ENCODE measurements at places on chromosomes 16 and 17. TPM values are rescaled to one million over a fixed set of nuclear protein-coding genes. Genes with fewer than 3 reads are reported as not detected.
A peak's percentile ranks its signal among the peaks of the same experiment; 100 is the strongest.

GRCh38 chr16:84228256-84228838 lies 11.5 kb downstream of the KCNG4 start:
- H3K4me1 ChIP-seq: peaks cover 16% of the 10 kb centered on the region
- no peaks in the 10 kb centered on the region for H3K36me3 ChIP-seq

DNA sequence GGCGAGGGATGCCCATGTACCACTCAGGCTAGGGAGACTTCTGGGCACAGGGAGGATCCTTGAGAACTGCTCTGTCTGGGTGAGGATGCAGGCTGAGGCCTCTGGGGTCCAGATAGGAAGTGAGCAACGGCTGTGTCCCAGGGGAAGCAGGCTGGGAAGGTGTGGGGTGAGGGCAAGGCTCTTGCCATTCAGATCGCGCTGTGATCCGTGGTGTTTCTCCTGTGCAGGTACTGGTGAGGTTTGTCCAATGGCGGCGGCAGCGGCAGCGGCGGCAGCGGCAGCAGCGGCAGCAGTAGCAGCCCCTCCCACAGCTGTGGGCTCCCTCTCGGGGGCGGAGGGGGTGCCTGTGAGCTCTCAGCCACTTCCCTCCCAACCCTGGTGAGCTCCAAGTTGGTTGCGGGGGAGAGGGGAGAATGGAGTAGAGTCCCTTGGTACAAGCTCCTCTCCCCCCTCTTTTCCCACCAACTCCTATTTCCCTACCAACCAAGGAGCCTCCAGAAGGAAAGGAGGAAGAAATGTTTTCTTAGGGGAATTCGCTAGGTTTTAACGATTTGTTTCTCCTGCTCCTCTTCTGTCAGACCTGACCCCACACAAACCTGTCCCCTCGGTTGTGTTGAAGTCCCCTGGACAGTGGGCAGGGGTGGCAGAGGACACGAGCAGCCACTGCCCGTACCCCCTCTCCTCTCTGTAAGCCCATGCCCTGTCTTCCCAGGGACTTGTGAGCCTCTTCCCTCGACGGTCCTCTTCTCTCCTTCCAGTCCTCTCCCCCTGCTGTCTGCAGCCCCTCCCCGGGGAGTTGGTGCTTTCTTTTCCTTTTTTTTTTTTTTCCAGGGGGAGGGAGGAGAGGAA lies 1.9 kb upstream of the PRRT2 start:
- peaks cover 62% of the 10 kb centered on the region for H3K4me1 ChIP-seq
- DNase-seq: no peak
- H3K4me3 ChIP-seq: peak overlapping the region; percentile 82
- no peaks in the 10 kb centered on the region for H3K27me3 ChIP-seq
- H3K36me3 ChIP-seq: peaks cover 10% of the 10 kb centered on the region
- peak overlapping the region; percentile 97 for H3K27ac ChIP-seq

DNA sequence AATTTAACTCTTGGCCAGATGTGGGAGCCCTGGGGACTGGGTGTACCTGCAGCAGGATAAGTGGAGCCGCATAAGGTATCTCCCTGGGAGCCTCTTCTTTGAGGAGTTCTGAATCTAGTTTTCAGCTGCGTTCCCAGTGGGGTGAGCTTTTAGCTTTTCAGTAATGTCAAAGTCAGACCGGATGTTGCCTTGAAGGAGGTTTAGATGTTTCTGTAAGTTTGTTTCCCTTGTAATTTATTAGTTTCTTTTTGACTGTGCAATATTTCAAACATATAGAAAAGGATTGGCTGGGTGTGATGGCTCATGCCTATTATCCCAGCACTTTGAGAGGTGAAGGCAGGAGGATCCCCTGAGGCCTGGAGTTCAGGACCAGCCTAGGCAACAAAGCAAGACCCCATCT lies 98.6 kb upstream of the EEF2KMT start:
- no peak overlapping the region for H3K27ac ChIP-seq
- H3K36me3 ChIP-seq: no peaks in the 10 kb centered on the region
- no peak overlapping the region for H3K4me3 ChIP-seq
- DNase-seq: no peak

DNA sequence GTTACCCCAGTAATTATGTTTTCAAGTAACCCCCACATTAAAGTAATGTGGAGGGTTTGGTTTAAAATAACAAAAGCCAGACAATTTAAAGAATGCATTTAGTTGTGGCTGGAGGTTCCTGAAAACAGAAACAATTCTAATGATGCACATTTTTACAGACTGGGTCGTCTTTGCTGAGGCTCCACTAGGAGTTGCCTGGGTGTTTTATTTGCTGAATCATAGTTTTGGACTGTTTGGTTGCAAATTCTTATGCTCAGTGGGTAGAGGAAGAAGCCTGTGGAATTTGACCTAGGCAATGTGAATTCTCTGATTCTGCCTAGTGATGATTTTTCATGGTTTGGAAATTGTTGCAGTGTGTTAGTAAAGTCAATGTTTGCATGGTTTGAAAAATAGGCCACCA lies 16.3 kb downstream of the SHISA9 start:
- H3K4me1 ChIP-seq: no peaks in the 10 kb centered on the region
- no peak for DNase-seq
- H3K27me3 ChIP-seq: peaks cover 6% of the 10 kb centered on the region
- no peaks in the 10 kb centered on the region for H3K36me3 ChIP-seq
- no peak overlapping the region for H3K4me3 ChIP-seq

DNA sequence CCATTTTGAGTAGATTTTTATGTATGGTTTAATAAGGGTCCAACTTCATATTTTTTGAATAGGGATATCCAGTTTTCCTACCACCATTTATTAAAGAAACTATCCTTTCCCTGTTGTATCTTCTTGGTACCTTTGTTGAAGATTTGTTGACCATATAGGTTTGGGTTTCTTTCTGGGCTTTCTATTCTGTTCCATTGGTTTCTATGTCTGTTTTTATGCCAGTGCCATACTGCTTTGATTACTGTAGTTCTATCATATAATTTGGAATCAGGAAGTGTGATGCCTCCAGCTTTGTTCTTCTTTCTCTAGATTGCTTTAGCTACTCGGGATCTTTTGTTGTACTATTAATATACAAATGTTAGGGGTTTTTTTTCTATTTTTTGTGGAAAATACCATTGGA lies 46.5 kb downstream of the PPM1E start:
- peaks cover 3% of the 10 kb centered on the region for H3K36me3 ChIP-seq
- no peak overlapping the region for H3K27ac ChIP-seq
- H3K4me3 ChIP-seq: no peak overlapping the region
- H3K27me3 ChIP-seq: no peaks in the 10 kb centered on the region
- H3K4me1 ChIP-seq: no peaks in the 10 kb centered on the region
- no peak for DNase-seq

- DNase-seq: no peak
- H3K27me3 ChIP-seq: peaks cover 5% of the 10 kb centered on the region
- H3K36me3 ChIP-seq: peaks cover 4% of the 10 kb centered on the region
- H3K4me1 ChIP-seq: peaks cover 28% of the 10 kb centered on the region
Observed at GRCh38 chr16:89096768-89097391, 3.2 kb downstream of the ACSF3 start.

DNA sequence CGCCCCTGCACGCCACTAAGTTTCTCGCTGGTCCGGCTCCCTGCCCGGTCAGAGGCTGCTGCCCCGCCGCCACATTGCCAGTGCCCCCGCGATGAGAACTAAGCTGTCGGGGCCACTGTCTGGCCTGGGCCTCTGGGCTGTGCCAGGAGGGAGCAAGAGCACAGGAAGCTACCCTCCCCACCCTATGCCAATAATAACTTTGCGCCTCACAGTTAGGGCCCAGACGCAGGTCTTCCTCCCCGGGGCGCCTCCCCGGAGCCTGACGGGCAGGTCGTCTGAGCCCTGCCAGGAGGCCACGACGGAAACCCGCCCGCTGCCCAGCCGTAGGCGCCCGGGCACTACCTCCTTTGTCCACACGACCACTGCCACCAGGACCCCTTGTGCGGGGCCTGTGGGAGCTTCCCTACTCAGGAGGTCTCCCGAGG lies 1.5 kb downstream of the ZFPM1 start:
- H3K27ac ChIP-seq: peak overlapping the region; percentile 68
- no peaks in the 10 kb centered on the region for H3K27me3 ChIP-seq

- DNase-seq: no peak
- peaks cover 1% of the 10 kb centered on the region for H3K36me3 ChIP-seq
- no peak overlapping the region for H3K4me3 ChIP-seq
- no peak overlapping the region for H3K27ac ChIP-seq
- H3K27me3 ChIP-seq: no peaks in the 10 kb centered on the region
- no peaks in the 10 kb centered on the region for H3K4me1 ChIP-seq
Observed at GRCh38 chr16:68961778-68962402, 118.6 kb downstream of the TANGO6 start.

GRCh38 chr16:6008670-6009069 lies 911.1 kb upstream of the EEF2KMT start:
- no peaks in the 10 kb centered on the region for H3K36me3 ChIP-seq
- H3K27ac ChIP-seq: no peak overlapping the region
- H3K4me3 ChIP-seq: no peak overlapping the region
- H3K27me3 ChIP-seq: no peaks in the 10 kb centered on the region

DNA sequence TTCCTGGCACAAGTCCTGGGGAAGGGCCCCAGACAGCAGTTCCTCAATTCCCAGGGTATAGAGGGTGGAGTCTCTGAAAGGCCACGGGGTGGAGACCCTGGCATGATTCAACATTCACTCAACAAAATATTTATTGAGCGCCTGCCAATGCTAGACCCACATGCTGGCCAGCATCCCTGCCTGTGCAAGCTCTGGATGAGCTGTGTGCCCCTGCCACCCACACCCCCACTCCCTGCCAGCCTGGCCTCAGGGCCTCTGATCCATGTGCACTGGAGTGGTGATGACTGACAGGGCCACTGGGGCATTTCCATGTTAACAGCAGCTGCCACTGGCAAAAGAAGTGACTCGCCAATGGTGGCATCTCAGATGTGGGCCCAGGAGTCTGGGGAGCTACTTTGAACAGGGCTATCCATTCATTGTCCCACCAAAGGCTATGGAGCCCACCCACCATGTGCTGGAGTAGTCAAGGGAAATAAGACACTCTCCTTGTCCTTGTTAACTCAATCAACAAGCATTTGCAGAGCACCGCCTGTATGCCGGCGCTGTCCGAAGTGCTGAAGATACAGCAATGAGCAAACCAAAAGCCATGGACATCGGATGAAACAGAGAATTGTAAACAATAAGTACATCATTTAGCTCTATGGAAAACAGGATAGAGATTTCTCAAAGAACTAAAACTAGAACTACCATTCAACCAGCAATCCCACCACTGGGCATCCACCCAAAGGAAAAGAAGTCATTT lies 3.0 kb upstream of the PRSS22 start:
- H3K36me3 ChIP-seq: peaks cover 2% of the 10 kb centered on the region
- peaks cover 17% of the 10 kb centered on the region for H3K27me3 ChIP-seq
- no peak overlapping the region for H3K4me3 ChIP-seq
- no peak overlapping the region for H3K27ac ChIP-seq
- no peak for DNase-seq

DNA sequence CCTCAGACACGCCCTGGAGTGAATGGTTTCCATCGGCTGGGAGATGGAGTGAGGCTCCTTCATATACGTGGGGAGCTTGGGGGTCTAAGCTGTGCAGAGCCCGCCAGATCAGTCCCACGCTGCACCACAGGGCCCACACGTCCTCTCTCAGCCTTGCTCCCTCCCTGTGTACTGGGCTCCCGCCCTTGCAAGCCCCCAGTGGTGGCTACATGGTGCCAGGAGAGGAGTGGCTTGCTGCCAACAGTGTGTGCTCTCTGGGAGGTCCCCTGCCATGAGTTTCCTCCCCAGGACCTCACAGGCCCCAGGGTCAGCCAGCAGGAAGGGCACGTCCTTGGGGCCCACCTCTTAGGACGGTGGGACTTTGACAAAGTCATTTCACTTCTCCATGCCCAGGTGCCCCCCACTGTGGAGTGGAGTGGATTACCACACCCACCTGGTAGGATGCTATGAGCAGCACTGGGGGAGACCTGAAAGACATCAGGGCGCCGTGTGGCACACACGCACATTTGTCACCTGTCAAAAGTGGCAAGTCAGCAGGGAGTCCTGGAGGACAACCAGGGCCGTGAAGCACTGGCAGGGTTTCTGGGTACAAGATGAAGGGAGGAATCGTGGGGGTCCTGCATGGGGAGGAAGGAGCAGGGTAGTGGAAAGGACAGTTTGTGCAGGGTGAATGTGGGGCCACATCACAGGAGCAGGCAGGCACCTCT lies 13.7 kb downstream of the SLC5A10 start:
- peaks cover 2% of the 10 kb centered on the region for H3K36me3 ChIP-seq
- no peaks in the 10 kb centered on the region for H3K27me3 ChIP-seq
- no peak for DNase-seq
- H3K4me1 ChIP-seq: peaks cover 22% of the 10 kb centered on the region

DNA sequence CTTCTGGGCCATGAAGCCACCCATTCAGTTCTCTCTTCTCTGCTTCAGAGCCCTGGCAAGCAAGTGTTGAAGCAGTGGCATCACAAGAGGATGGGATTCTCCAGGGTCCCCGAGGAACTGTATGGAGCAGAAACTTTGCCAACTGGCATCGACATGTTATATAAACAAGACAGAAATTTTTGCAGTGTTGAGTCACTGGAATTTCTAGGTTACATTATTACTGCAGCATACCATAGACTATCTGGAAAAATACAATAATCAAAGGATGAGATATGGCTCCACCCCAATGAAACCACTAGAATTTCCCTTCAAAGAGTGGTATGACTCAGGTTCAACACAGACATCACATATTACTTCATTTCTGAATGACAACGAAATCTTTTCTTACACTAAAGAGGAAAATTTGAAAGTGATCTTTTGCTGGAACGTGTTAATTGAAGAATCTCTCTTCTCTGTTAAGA lies 343.0 kb upstream of the DYNLRB2 start:
- H3K4me3 ChIP-seq: no peak overlapping the region
- H3K27me3 ChIP-seq: no peaks in the 10 kb centered on the region
- no peak for DNase-seq
- H3K4me1 ChIP-seq: peaks cover 26% of the 10 kb centered on the region
- peak overlapping the region; percentile 87 for H3K27ac ChIP-seq

DNA sequence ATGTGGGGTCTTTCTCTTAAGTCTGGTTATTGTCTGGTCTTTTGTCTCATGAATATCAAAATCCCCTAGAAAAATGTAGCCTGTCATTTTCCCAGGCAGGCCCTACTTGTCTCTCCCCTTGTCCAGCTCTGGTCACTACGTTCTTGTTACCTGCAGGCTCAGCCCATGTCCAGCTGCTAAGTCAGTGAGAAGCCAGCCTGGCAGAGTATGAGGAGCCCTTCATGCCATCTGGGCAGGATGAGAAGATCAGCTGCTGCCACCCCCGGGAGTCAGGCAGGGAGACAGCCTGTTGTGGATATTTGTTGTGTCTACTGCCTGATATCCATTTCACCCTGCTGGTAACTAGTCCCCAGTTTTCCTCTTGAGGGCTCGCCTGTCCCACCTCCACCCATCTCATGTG lies 88.9 kb downstream of the ASIC2 start:
- no peaks in the 10 kb centered on the region for H3K36me3 ChIP-seq
- no peak overlapping the region for H3K4me3 ChIP-seq
- no peak overlapping the region for H3K27ac ChIP-seq
- H3K4me1 ChIP-seq: no peaks in the 10 kb centered on the region
- DNase-seq: no peak
- H3K27me3 ChIP-seq: peaks cover 10% of the 10 kb centered on the region

DNA sequence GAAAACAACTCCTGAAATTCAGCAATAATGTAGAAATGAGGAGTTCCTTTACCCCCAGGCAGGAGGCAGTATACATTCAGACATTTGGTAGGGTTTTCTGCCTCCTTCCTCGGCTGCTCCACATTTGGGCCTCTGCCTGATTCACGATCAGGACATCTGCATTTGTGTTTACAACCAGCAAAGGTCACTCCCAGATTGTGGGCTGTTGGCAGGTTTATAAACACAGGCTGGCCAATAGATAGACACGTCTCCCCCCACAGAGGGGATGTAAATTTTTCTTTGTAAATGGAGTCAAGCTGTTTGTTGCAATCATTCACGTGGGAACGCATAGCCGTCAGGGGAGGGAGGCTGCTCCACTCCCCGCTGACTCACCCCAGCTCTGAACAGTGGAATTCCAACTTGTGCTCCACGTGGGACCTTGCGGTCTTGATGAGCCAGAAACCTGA lies 252.1 kb upstream of the N4BP1 start:
- no peaks in the 10 kb centered on the region for H3K36me3 ChIP-seq
- no peaks in the 10 kb centered on the region for H3K4me1 ChIP-seq
- no peak for DNase-seq
- H3K27ac ChIP-seq: no peak overlapping the region

AXIN2 gene
- 3.7 TPM for total RNA-seq

MPP2 gene
- total RNA-seq: 7.8 TPM
